ENCODE measurements at places on chromosomes 13 and 19.

DNA sequence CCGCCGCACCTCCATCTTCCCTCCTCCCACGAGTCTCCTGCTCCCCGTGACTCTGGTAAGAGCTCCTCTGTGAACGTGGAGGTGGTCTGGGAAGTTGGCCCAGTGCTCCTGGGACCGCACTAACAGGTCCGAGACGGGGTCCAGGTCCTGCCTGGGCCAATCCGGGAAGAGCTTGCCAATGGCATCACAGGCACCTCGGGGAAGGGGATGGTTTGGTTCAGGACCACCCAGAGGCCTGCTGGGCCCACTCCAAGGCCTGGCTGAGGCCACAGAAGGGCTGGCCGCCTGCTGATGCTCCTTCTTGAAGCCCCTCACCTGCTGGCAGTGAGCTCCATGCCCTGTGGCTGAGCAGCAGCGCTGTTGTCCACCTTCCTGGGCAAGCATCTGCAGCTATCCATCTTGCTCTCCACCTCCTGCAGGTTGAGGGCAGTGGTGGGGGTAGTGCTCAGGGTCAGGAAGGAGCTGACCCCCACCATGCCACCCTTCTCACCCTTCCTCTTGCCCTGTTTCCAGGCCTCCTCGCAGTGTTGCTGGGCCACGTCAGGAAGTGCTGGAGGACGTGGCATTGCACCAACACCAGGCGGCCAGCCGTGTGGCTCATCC lies 41.2 kb upstream of the TPM4 start:
- no peak for DNase-seq

DNA sequence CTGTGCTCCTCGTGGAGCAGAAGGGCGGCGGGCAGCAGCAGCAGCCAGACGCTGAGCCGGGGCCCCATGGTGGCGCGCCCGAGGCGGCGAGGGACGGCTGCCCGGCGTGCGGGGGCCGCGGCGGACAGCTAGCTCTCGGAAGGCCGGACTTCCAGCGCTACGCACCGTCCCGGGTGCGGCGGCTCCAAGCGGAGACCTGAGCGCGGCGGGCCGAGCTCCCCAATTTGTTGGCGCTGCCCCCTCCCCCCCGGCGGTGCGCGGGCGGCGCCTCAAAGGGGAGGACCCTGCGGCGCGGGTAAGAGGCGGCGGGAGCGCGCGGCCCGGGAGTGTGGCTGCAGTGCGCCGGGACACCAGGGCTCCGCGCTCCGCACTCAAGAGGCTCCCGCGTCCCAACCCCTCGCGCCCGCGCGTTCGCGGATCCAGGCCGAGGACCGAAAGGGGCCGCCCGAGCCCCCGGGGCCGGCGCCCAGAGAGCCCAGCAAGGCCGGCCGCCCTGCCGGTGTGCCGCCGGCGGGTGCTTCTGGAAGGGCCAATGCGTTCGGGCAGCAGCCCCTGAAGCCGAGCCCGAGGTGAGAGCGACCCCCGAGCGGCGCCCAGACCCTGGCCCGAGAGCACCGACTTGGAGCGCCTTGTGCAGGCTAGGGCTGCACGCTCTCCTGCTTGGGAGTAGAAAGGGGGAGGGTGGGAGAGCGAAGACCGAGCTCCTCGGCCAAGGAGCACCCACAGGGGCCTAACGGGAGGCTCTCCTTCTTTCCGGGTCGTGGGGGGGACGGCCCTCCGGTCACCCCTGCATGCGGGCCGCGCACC lies at the start of the genes COL4A1 and COL4A2:
TSS of gene COL4A1 (minus strand) at position 198 of the 807 bp plus-strand sequence. CDS start at position 68, 130 bp downstream.
TSS of gene COL4A2 (plus strand) at position 325 of the 807 bp plus-strand sequence. CDS start 620 bp downstream, outside the sequence.
- DNase-seq, result no peak

DNA sequence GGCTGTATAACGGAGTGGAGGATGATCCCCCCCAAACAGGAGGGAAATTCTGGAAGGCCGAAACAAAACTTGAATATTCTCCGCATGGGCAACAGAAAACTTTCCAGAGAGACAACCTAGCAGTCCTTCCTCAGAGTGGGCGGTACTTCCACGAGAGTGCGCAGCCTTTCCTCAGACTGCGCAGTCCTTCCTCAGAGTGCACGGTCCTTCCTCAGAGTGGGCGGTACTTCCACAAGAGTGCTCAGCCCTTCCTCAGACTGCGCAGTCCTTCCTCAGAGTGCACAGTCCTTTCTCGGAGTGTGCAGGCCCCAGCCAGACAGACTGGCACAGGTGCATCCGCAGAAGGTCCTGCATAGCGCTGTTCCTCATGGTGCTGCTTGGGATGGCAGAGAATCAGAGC lies 12.7 kb upstream of the GALP start:
- DNase-seq, result no peak

DNA sequence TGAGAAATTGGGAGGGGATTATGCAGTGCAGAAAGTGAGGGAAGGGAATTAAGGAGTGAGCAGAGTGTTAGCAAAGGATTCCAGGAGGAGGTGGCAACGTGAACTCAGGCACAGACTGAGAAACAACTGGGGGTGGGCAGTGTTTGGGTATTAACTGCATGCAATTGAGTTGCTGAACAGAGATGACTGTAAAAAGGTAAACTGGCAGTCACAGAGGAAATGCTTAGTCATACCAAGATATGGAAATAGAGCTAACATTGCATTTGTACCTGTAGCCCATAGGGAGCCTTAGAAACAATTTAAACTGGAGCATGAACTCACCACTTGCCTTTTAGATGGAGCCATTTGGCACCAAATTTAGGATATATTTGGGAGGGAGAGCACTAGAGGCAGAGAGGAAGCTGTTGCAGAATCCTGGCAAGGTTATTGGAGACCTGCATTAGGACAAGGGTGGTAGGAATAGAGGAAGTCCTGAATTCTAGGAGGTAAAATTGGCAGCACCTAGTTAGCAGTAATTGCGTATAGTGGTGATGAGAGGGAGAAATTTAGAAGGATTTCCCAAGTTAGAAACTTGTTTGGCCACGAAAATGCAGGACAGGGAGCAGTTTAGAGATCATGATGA lies 100.6 kb upstream of the FRY start:
- DNase-seq, result no peak

- no peak for DNase-seq
Observed at GRCh38 chr13:105232439-105232838, 1303.0 kb downstream of the EFNB2 start.

DNA sequence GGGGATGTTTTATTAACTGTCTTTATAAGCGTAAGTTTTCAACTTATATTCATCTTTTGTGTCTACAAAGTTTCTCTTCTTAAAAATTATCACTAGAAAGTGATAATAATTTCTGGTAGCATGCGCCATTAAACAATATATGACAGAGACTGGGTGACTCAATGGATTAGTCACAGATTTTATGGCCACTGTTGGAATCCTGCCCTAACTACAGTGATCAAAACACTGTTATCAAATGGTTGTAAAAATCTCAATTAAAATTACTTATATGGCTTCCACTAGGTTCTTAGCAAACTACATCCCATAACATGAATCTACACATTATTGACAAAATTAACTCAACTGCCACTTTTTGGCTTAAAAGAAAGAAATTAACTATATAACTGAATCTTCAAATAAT lies 350.0 kb downstream of the DACH1 start:
- no peak for DNase-seq

DNA sequence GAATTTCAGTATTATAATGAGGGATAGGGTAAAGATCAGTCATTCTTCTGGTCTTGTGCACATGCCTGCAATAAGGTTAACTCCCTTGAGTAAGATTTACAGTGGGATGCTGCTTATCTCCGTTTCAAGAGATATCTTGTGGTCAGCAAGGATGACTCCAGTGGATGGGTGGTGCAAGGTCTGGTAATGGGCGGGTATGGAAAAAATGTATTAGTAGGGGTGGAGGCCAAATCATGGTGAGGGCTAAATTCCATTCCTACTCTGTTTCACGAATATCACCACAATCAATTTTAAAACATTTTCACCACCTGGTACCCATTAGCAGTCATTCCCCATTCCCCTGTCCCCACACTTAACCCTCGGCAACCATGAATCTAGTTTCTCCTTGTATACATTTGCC lies 40.6 kb downstream of the CCDC122 start:
- DNase-seq, result no peak

Measured in NCI-H1048 (cell line).